Breast epithelium (tissue), 4 donors: ENCODE measurements at places on chromosomes 4 and X. TPM values are rescaled to one million over a fixed set of nuclear protein-coding genes. Genes with fewer than 3 reads are reported as not detected.

The C4orf50 gene
- under 0.01 TPM for total RNA-seq

- H3K4me1 ChIP-seq: no peaks in the 10 kb centered on the region
- no peak overlapping the region for H3K27ac ChIP-seq
- H3K27me3 ChIP-seq: no peaks in the 10 kb centered on the region
- H3K36me3 ChIP-seq: no peaks in the 10 kb centered on the region
- no peak overlapping the region for H3K4me3 ChIP-seq
These were observed 115.7 kb upstream of the PJA1 start for GRCh38 chrX:69280933-69281332.

- no peaks in the 10 kb centered on the region for H3K27me3 ChIP-seq
- no peaks in the 10 kb centered on the region for H3K4me1 ChIP-seq
- no peak for DNase-seq
- no peak overlapping the region for H3K4me3 ChIP-seq
- H3K36me3 ChIP-seq: no peaks in the 10 kb centered on the region
These were observed 1950.9 kb downstream of the ARAP2 start for GRCh38 chr4:34293459-34293858.

DNA sequence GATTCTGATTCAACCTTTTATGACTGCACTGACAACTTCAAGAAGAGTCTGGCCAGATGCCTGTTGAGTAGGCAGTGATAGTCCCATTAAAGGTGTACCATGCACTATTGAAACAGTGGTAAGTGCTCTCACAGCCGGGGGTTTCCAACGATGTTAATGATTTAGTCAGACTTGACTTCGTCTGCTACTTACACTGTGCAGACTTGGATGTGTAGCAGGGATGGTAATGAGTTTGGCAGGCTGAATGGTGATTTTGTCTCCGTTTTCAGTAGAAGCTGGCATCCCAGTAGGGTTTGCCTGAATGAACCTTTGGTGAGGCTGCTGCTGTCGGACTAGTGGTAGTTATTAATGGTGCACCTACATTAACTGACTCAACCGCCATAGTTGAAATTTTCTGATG, 52.0 kb upstream of the TMSB15B start:
- no peaks in the 10 kb centered on the region for H3K4me1 ChIP-seq
- H3K4me3 ChIP-seq: no peak overlapping the region
- no peaks in the 10 kb centered on the region for H3K27me3 ChIP-seq
- H3K36me3 ChIP-seq: no peaks in the 10 kb centered on the region

DNA sequence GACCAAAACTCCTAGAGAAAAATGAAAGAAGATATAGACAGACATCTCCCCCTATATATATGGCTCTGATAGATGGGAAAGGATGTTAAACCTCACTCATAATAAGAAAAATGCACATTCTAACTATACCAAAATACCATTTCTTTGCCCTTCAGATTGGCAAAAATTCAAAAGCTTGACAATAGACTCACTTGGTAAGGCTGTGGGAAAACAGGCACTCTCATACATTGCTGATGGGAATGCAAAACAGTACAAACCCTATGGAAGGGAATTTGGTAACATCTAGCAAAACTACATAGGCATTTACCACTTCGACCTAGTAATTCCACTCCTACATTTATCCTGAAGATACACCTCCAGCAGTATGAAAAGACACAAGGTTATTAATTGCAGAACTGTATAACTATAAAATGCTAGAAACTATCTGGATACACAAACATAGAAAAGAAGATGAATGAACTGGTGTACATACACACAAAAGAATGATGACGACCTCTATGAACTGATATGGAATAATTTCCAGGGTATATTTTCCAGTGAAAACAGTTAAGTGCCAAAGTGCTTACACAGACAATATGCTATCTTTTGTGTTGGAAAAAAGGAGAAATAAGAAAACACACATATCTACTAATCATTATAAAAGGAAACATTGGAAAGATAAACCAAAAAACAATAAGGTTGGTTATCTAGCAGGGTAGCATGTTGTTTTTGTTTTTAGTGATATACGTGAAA, 48.5 kb downstream of the WDFY3 start:
- H3K4me3 ChIP-seq: no peak overlapping the region
- H3K36me3 ChIP-seq: no peaks in the 10 kb centered on the region
- DNase-seq: no peak
- H3K4me1 ChIP-seq: no peaks in the 10 kb centered on the region
- no peak overlapping the region for H3K27ac ChIP-seq

The GPAT3 gene
- total RNA-seq: 5.6 TPM

The GAGE1 gene
- total RNA-seq: not detected

The VEGFD gene
- 7.0 TPM for total RNA-seq

GRCh38 chr4:166816890-166817289, 417.4 kb downstream of the SPOCK3 start:
- H3K4me3 ChIP-seq: no peak overlapping the region
- H3K27ac ChIP-seq: no peak overlapping the region
- no peaks in the 10 kb centered on the region for H3K36me3 ChIP-seq
- H3K27me3 ChIP-seq: no peaks in the 10 kb centered on the region

DNA sequence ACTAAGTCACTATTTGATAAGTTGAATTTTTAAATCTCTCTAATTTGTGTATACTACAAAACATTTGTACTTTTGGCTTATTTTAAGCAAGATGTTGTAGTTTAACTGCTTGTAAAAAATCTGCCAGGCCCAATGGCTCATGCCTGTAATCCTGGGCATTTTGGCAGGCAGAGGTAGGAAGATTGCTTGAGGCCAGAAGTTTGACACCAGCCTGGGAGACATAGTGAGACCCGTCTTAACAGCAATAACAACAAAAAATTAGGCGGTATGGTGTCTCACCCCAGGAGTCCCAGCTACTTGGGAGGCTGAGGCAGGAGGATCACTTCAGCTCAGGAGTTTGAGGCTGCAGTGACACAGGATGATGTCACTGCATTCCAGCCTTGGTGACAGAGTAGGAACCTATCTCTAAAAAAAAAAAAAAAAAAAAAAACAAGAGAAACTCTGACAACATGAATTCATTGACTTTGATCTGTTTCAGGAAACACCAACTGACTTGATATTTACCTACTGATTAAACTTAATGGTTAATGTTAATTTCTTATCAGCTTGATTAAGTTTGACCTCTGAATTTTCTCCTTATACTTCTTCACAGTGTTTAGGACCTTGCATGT, 8.9 kb downstream of the FHIP1A start:
- no peaks in the 10 kb centered on the region for H3K36me3 ChIP-seq
- no peaks in the 10 kb centered on the region for H3K4me1 ChIP-seq
- no peak for DNase-seq
- no peaks in the 10 kb centered on the region for H3K27me3 ChIP-seq
- no peak overlapping the region for H3K27ac ChIP-seq

DNA sequence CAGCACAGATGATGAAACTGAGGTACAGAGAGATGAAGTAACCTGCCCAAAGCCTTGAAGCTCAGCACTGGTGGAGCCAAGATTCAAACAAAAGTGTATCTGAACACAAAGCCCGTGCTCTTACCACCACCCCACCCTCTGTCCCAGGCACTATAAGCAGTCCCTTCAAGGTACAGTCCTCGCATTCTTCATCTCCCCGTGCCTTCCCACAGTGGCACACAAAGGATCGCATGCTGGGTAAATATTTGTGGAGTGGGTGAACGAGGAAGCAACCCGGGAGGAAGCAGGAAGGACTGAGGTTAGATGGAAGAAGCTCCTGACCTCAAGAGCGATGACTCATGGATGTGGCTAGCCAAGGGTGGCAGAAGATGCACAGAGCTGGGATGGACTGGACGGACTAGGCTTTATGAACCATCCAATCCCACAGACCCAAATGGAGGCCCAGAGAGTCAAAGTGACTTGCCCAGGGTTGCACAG, 18.4 kb downstream of the IQSEC2 start:
- DNase-seq: peak; percentile 18
- no peaks in the 10 kb centered on the region for H3K4me1 ChIP-seq
- H3K4me3 ChIP-seq: no peak overlapping the region
- no peaks in the 10 kb centered on the region for H3K36me3 ChIP-seq
- no peaks in the 10 kb centered on the region for H3K27me3 ChIP-seq
- no peak overlapping the region for H3K27ac ChIP-seq

DNA sequence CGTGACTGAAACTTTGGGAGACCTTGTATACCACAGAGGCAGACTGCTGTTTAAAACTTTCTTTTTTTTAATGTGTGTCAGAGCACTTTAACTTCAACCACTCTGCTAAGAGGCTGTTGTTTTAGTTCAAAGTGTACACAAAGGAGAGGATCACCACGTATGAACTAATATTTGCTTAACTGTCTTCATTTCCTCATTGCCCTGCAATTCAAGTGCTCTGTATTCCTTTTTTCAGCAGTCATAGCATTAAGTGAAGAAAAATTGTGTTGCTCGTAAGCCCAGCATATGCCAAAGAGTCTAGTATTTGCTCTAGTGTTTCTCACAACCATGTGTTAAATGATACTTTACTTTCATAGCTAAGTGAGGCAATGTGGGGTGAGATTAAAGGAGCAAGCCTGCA, 63.0 kb upstream of the HHIP start:
- H3K4me1 ChIP-seq: no peaks in the 10 kb centered on the region
- H3K36me3 ChIP-seq: no peaks in the 10 kb centered on the region
- no peaks in the 10 kb centered on the region for H3K27me3 ChIP-seq
- H3K27ac ChIP-seq: no peak overlapping the region
- no peak for DNase-seq
- H3K4me3 ChIP-seq: no peak overlapping the region

The CPE gene
- 114 TPM for total RNA-seq

- H3K27me3 ChIP-seq: no peaks in the 10 kb centered on the region
- H3K4me1 ChIP-seq: no peaks in the 10 kb centered on the region
- peak overlapping the region; percentile 87 for H3K4me3 ChIP-seq
- H3K36me3 ChIP-seq: no peaks in the 10 kb centered on the region
These were observed 2.9 kb upstream of the FAT1 start for GRCh38 chr4:186726426-186727168.

DNA sequence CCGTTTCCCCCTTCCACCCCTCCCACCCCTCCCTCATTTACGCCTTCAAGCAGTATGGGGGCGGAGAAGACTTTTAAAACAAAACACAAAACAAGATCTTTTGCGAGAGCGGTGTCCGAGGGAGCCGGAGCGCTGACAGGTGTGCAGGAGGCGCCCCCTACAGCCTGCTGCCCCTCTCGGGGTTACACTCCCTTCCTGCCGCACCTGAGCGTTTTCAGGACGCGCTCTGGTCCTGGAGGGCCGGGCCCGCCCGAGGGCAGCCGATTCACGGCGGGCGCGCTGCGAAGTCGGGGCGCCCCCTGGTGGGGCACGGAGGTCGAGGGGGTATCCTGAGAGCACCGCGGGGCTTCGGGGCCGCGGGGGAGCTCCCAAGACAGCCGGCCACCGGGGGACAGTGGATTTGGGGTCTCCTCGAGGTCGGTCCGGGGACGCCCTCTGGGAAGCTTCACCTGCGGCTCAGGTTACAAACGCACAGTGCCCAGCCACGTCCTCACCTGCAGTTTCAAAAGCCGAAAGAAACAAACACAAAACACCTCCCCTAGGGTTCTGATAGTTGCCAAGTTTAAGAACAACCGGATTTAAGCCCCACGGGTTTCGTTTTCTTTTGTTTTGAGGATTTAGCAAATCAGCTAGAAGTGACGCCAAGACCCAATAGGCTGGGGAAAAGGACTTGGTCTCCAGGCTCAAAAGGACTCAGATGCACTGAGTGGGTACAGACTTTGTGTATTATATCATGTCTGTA, 8.0 kb upstream of the NEUROG2 start:
- H3K27ac ChIP-seq: peak overlapping the region; percentile 4
- H3K4me1 ChIP-seq: no peaks in the 10 kb centered on the region
- peak overlapping the region; percentile 32 for H3K4me3 ChIP-seq
- peaks cover 55% of the 10 kb centered on the region for H3K27me3 ChIP-seq
- no peak for DNase-seq
- no peaks in the 10 kb centered on the region for H3K36me3 ChIP-seq

DNA sequence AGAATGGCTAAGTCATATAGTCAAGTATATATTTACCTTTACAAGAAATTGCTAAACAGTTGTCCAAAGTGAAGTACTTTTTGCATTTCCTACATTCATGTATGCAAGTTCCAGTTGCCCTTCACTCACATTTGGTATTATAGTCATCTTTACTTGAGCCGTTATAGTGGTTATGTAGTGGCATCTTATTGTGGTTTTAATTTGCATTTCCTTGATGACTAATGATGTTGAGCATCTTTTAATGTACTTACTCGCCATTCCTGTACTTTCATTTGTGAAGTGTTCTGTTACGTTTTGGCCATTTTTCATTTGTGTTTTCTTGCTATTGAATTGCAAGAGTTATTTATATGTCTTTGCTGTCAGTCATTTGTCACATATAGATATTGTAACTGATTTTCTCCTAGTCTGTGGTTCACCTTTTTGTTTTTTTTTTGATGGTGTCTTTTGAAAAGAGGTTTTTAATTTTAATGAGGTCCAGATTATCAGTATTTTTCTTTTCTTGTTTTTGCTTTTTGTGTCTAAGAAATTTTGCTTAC, 27.6 kb downstream of the ARFIP1 start:
- H3K27me3 ChIP-seq: no peaks in the 10 kb centered on the region
- no peaks in the 10 kb centered on the region for H3K4me1 ChIP-seq
- H3K27ac ChIP-seq: no peak overlapping the region
- no peaks in the 10 kb centered on the region for H3K36me3 ChIP-seq
- no peak for DNase-seq

DNA sequence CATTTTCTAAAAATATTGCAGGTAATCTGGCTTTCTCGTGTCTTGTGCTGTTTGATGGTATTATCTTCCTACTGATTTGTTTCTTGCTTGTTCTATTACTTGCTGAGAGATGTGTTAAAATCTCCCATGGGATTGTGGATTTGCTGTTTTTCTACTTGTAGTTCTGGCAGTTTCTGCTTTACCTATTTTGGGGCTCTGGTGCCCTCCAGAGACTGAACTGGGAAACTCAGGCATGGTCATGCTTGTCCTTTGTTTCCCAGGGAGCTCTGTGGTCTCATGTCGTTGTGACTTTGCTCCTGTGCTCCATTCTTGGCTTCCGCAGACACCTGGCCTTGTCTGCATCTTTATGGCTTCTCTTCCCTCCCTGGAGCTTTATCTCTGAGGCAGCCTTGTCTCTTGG, 39.5 kb downstream of the NSD2 start:
- H3K4me1 ChIP-seq: no peaks in the 10 kb centered on the region
- no peaks in the 10 kb centered on the region for H3K27me3 ChIP-seq
- no peaks in the 10 kb centered on the region for H3K36me3 ChIP-seq
- H3K27ac ChIP-seq: no peak overlapping the region
- no peak overlapping the region for H3K4me3 ChIP-seq
- no peak for DNase-seq

The ETNPPL gene
- total RNA-seq: not detected

DNA sequence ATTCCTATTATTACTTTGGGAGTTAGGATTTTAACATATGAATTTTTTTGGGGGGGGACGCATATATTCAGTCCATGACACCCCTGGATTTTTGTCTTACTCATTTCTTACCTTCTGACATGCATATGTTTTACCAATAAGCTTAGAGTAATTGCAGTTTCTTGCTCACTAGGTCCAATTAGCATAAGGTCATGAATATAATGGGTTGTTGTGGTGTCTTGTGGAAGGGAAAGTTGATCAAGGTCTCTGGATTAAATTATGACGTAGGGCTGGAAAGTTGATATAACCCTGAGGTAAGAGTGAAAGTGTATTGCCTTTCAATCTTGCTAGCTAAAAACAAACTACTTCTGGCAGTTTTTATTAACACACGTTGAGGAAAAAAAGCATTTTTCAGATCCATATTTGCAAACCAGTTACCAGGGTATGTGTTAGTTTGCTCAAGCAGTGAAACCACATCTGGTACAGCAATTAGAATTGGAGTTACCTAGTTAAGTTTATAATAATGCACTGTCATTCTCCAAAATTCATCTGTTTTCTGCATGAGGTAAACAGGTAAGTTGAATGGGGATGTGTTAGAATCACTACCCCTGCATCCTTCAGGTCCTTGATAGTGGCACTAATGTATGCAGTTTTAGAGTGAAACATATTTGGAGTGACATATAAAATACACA, 32.0 kb downstream of the STIM2 start:
- no peak for DNase-seq
- H3K4me1 ChIP-seq: no peaks in the 10 kb centered on the region
- no peaks in the 10 kb centered on the region for H3K36me3 ChIP-seq
- no peak overlapping the region for H3K27ac ChIP-seq
- no peak overlapping the region for H3K4me3 ChIP-seq
